ENCODE measurements at places on chromosomes 1 and 21.

DNA sequence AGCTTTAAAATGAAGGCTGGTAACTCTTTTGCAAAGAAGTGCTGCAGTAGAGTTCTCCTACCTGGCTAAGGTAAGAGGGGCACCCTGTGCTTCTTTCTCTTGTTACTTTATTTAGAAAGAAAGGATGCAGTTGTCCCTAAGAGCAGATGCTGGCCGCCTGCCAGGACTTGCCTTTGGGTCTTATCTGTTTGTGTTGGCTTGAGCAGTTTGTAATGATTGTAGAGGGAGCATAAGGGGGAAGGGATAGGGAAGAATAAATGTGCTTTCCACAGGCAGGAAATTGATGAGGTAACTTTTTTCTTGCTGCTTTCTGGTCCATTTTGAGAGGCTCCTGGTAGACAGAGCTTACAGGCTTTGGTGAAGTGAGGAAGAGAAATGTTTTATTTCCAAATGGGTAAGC, 229.6 kb downstream of the HHAT start:
- DNase-seq = no peak

DNA sequence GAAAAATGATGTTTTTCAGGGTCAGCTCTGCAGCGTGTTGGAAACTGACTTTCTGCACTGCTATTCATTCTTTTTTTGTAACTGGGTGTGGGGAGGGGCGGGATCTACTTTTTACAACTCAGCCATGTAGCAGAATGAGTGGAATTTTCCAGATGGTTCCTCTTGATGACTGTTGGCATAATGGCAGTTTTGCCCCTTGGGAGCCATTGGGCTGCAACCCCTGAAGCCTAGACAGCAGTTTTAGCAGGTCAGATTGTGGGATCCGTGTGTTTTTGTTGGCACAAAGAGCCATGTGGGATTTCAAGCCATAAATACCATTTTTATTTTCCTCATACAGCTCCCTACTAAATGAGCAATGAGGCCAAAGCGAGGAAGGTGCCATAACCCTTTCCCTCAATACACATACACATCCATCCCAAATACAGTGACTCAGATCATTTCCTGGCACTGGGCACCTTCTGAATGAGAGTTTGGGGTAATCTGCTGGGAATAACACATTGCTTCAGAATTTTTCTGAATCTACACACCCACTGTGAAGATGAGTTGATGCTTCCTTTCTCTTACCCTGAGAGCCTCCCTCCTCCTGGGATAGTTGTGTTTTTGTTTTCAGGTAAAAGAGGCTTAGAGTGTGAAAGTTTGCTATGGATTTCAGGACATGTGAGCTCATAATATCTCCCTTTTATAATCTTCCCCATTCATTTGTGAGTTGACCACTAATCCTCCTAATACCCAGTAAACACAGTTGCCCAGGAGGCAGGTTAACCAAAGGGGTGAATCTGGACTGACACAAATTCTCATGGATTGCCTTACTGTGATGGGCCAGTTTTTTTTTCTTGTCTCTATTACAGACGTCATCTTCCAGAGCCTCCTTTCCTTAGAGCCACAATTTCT, 13.1 kb downstream of the S100A10 start:
- DNase-seq = no peak

- DNase-seq = no peak
Observed at GRCh38 chr1:32900956-32901822, at the start of gene TMEM54. TSS of gene TMEM54 (minus strand) at chr1:32901389. CDS start at chr1:32901238, 151 bp downstream.

- no peak for DNase-seq
Observed at GRCh38 chr21:38236232-38236631, 20.6 kb upstream of the KCNJ15 start.

DNA sequence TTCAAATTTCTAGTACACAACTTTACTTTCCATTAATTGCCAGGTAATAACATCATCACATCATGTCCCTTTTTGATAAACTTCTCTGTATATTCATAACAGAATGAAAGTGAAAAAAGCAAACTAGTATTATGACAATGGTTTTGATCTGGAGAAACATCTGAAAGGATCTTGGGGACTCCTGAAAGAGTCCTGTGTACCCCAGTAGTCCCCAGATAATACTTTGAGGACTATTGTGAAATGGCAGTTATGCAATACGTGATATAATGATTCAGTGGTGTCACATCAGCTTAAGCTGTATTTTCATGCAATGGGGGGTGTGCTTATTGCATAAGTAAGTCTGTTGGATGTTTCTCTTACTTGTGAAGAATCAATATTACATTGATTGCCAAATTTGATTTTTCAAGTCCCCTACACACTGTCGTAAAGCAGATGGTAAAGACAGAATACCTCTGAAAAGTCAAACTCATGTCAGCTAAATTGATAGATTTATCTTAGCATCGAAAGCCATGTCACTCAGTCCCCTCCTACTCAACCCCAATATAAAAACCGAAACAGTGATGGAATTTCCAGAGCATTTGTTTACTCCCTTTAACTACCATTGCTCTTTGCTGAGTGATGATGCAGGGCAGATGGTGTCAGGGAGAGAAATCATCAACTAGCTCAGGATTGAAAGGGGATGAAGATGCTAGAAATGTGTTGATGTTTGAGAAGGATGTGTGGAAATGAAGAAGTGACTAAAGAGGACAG, 146.7 kb upstream of the C1orf105 start:
- no peak for DNase-seq

DNA sequence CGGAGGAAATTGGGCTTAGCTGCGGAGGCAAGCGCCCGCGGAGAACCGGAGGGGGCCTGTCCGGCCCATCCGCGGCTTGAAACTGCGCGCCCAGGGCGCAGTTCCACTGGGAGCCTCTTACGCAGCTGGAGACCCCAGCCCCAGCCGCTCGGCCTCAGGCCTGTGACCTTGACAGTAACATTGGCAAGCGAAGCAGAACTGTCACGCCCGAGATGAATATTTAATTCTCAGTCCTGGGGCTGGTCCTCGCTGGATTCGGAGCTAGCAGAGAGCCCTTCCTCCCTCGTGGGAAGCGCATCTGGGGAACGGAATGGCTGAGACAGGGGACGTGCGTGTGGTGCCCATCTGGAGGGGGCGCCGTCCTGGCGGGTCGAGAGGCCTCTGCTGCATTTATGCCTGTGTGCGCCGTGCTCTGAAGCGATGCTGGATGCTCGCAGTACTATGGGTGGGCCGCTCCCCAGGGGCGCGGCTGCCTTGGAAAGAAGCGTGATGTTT, 928 bp downstream of the SLC6A17 start:
- no peak for DNase-seq

DNA sequence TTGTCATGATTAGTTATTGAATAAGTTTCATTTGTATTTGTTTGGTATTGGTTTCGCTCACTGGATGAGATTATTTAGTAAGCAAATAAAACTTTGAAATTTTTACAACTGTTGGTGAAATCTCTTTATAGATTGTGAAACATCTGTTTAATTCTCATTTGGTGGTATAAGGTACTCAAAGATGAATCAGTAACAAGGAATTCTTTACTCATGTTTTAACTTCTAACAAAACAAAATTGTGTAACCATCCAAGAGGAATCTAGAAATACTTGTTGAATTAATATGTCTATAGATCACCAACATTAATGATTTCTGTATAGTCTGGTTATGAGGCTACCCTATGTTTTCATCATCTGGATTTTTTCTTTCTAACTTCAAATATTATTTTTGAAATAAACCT, 62.8 kb upstream of the USP25 start:
- DNase-seq = no peak

DNA sequence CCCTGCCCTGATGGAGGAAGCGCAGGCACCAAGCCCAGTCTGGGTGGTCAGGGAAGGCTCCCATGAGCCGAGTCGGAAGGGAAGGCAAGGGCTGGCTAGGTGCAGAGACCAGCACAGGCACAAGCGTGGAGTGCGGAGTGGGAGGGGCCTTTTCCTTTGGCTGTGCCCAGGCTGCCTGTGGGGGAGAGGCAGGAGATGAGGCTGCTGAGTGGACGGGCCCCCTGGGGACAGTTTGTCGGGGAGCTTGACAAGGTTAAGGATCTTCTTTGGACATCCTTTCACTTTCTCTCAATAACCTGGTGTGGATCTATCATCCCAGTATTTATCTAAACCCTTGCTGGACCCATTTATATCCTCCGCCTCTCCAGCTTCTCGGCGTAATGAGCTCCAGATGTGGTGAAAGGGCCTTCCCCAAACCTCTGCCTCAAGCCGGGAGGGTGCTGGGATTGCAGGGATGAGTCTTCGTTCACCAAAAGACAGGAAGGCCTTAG, 42.9 kb downstream of the EPHB2 start:
- no peak for DNase-seq
